ENCODE measurements at places on chromosomes 6 and 20.

DNA sequence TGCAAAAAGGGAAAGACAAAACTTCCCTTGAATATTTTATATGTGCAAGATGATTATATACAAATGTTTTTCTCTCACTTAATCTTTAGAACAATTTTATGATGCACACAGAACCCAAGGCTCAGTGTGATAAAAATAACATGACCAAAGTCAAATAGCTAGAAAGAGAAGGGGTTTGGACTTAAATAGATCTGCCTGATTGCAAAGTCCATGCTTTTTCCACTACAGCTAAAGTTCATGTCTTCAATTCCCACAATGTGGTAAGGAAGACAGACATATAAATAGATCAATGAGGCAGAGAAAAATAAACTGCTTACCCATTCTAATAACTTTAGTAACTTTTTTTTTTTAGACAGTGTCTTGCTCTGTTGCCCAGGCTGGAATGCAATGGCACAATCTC lies 143.8 kb downstream of the CDK19 start:
- DNase-seq, result no peak

DNA sequence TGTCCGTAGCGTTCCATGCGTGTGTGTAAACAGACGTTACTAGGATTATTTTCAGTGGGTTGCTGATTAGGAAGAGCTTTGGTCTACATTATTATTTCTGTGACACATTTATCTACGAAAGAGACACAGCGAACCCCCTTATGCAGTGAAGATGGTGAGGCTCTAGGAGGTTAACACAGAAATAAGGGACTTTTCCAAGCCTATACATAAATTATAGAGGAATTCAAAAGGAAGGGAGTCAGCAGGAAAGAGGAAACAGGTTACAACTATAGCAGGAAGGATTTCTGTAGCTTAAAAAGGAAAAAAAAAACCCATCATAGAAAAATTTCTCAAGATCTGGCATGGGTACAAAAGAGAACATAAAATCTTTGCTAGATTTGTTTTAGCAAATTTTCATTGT lies 12.9 kb upstream of the RPS6KA2 start:
- DNase-seq, result no peak

GRCh38 chr6:128079021-128079420 lies 178.2 kb upstream of the THEMIS start:
- no peak for DNase-seq

- DNase-seq, result no peak
These were observed 26.8 kb upstream of the EDN1 start for GRCh38 chr6:12263403-12263802.

GRCh38 chr6:53556986-53557715 lies 12.2 kb upstream of the GCLC start:
- DNase-seq, result no peak

GRCh38 chr6:125939791-125940190 lies 16.8 kb upstream of the HINT3 start:
- DNase-seq, result no peak
